ENCODE measurements at places on chromosomes 4 and X. TPM values are rescaled to one million over a fixed set of nuclear protein-coding genes. Genes with fewer than 3 reads are reported as not detected.

Gene KIAA1210
- total RNA-seq = 0.12 TPM

Gene FAM241A
- total RNA-seq = 1.9 TPM

Gene ZBTB33
- total RNA-seq = 17.0 TPM

Gene CASP3
- total RNA-seq = 39.1 TPM

Gene SPACA5
- total RNA-seq = not detected

Gene GABRE
- total RNA-seq = 137 TPM

Gene ART3
- not detected for total RNA-seq

Gene RPL10
- 1,504 TPM for total RNA-seq
